Stimulated activated effector memory CD8-positive, alpha-beta T cell treated with anti-CD3 and anti-CD28 coated beads, Interleukin-12 subunit alpha, Interleukin-12 subunit beta, amount 100 ng/mL, for 72 hours (primary cell): ENCODE measurements at places on chromosomes 4 and X.

GRCh38 chrX:73944563-73944908, 359.4 kb upstream of the ZCCHC13 start:
- DNase-seq = no peak

- no peak for DNase-seq
These were observed 2.5 kb downstream of the GALNT7 start for GRCh38 chr4:173171098-173171497.

DNA sequence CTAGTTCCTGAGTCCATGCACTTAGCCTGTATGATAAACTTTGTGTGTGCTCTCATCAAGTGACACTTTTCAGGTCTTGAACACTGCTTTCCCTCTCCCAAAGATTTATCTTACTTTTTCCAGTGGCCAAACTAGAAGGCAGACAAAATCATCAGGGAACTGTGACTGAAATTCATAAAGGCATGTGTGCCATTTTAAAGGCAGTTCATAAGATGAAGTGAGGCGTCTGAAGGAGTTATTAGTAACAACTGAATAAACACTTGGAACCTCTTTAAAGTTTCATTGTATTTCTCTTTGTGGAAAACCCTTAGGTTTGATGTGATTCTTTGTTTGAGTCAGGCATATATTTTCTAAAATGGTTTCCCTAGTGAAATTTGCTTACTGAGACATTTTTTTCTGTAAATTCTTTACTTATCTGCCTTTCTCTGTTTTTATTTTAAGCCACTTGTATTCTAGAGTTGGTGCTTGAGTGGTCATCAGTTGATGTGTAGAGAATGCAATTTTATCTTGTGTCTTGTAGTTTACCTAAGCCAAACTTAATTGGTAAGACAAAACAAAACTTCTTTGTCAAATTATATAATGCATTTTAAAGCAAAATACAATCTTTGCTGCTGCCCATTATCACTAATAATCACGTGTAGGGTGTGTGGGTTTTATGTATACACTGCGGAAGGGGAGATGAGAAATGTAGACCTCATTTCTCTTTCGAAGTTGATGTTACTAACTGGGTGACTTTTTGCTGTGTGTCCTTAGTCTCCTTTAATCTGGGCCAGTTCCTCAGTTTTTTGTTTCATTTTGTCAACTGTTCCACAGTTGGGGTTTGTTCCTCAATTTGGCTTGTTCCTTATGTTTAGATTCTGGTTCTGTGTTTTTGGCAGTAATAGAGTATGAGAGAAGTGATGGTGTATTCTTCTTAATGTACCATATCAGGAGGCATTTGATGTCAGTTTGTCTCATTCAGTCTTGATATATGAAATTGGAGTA, 56.8 kb downstream of the RBPJ start:
- DNase-seq = no peak

GRCh38 chrX:130704053-130705038, 198.7 kb downstream of the ENOX2 start:
- no peak for DNase-seq

GRCh38 chr4:76765473-76766183, 132.3 kb downstream of the SOWAHB start:
- no peak for DNase-seq

DNA sequence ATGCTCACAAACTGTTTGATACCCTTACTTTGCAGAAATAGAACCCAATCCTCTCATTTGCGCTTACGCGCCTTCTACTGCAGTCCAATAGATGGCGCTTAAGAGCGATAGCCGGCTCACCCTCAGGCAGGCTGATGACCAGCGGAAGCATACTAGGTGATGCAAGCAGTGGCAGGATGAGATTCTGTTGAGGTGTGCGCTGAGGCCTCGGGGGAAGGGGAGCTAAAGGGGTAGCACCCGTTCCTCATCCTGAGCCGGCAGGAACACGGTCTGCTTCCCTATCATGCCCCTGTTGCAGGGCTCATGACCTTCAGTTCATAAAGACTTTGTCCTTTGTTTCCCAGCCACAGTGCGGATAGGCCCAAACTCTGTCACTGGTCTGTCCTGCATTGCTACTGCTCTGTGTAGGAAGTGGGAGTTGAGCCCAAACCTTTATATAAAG, 628.9 kb downstream of the TLL1 start:
- DNase-seq = no peak

- DNase-seq = no peak
These were observed 9.5 kb downstream of the FRMD7 start for GRCh38 chrX:132118358-132118757.

DNA sequence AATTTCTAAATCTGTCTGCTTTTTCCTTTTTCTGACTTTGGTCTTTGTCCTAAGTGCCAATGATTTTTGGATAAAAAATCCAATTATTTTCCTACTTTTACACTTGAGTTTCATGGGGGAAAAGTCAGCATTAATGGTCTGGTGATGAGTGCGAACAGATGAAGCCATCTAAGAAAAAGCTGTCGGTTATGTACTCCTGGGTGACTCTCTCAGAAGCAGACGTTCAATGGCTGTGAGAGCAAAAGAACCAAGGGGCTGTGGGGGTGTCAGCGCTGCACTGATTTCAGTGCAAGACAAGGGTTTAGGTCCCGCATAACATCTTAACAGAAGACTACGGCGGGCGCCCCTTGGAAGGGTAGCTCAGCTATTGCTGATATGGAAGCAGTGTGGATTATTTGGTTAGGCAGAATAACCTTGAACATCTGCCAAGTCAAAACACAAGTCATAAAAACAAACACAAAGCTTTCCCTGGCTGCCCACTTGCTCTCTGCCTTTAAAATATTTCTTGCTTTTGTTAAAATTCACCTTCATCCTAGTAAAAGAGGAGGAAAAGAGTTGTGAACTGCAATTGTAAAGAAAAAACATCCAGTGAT, 240.5 kb downstream of the MAML3 start:
- no peak for DNase-seq

- no peak for DNase-seq
These were observed 109.6 kb downstream of the IL15 start for GRCh38 chr4:141746026-141746425.

DNA sequence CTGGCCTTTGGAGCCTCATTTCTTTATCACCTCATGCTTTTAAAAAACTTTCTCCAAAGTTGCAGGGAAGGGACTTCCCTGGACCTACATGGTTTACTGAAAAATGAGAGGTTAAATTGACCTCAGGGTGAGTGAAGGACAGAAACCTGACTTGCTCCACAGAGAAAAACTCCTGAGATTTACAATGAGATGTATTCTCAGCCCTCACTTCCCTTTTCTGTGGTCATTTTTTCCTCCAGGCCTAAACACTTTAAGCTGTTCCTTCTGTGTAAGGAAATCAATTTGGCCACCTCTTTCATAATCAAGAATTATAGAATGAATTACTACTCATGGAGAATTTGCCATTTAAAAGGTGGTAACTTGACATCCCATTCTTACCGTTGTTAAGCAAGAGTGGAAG, 77.9 kb downstream of the HPGD start:
- DNase-seq = no peak

DNA sequence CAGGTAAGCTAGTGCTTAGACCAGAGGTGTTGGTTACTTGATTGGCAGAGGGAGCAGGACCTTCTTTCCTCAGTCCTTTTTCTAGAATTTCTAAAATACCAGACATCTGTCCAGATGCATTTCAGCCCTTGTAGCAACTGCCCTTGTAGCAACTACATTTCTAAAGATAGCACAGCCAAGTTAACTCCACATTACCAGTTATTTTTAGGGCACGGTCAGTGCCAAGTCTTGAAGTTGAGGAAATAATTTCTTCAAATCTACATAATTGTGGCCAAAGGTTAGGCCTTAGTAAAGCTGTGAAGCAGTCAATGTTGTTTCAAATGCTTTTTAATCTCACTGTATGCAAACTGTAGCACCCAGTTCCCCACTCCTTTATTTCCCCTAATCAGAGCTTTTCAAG, 62.9 kb downstream of the MID1IP1 start:
- no peak for DNase-seq

DNA sequence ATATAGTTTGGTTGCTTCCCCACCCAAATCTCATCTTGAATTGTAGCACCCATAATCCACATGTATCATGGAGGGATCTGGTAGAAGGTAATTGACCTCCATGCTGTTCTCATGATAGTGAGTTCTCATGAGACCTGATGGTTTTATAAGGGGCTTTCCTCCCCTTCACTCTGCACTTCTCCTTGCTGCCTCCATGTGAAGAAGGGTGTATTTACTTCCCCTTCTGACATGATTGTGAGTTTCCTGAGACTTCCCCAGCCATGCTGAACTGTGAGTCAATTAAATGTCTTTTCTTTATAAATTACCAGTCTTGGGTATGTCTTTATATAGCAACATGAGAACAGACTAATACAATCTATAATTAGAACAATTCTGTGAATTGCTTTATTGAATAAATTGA, 11.9 kb upstream of the DCAF4L1 start:
- no peak for DNase-seq

GRCh38 chr4:1682860-1683259, 1.3 kb downstream of the FAM53A start:
- no peak for DNase-seq

- DNase-seq = no peak
These were observed 391.0 kb downstream of the MAGEB5 start for GRCh38 chrX:26606971-26607370.

DNA sequence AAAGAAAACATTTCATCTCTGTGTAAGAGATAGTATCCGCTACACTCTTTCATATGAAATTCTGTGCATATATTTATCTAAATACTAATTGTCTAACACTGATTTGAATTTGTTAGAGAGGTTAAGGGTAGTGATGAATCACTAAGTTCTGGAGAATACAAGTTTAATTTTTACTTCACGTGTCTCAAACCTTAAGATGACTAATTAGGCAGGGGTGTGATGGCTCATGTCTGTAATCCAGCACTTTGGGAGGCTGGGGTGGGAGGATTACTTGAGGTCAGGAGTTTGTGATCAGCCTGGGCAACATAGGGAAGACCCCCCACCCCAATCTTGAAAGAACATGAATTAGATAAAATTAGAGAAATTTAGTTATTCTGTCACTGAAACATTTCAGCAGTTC, 2241.9 kb downstream of the PCDH7 start:
- no peak for DNase-seq

DNA sequence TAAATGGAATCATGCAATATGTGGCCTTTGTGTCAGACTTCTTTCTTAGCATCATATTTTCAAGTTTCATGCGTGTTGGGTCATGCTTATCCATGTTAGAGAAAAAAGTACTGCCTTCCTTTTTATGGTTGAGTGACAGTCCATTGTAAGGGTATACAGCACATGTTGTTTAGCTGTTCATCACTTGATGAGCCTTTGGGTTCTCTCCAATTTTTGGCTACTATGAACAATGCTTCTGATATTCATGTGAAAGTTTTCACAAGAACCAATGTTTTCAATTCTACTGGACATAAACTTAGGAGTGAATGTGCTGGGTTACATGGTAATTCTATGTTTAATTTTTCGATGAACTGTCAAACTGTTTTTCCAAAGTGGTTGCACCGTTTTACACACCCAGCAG, 28.1 kb upstream of the LNX1 start:
- DNase-seq = no peak

DNA sequence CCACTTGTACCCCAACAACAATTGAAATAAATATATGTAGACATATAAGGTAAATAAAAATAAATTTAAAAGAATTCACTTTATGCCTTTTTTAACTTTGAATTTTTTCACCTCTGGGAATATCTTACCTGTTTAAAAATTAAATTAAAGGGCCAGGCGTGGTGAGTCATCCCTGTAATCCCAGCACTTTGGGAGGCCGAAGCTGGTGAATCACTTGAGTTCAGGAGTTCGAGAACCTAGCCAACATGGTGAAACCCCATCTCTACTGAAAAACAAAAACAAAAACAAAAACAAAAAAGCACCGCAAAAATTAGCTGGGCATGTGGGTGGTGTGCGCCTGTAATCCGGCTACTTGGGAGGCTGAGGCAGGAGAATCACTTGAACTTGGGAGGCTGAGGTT, 164.8 kb downstream of the AASDH start:
- no peak for DNase-seq

GRCh38 chrX:110026099-110026844, 23.4 kb downstream of the TMEM164 start:
- DNase-seq = no peak

DNA sequence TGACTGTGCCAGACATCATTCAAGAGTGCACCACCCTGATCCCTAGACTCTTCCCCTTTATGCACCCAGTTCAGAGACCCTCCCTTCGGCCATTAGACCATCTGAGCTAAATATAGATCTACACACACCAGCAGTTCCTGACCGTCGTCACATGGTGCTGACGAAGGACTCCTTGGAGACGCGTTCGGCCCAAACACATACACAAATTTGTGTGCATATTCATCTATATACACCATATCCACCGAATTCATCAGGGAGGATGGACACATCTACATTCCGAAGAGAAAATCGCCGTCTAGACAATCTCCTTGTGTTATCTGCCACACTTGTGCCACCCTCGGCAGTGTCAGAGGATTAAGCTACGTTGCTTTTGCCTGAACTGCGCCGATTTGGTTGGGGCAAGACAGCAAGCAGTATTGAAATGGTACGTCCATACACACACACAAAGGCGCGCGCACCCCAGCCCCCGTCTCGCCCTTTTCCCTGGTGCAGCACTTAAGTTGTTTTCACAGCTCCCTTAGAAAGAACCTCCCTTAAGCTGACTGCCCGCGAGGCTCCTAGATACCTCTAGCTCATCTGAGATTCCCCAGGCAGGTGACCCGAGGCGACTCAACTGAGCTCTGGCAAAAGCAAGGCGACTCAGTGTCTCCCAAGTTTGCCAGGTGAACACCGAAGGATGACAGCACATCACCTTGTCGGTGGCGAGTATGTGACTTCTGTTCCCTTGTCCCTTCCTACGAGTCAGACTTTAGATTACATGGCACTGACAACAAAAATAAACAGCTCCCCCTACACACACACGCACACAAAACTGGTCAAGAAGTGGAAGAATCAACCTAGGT, 1.0 kb downstream of the RASGEF1B start:
- peak; percentile 22 for DNase-seq

GRCh38 chrX:129144172-129145038, 378.9 kb downstream of the SMARCA1 start:
- no peak for DNase-seq

GRCh38 chr4:98688411-98689290, 30.2 kb upstream of the TSPAN5 start:
- no peak for DNase-seq

GRCh38 chr4:54659749-54660535, 2.2 kb downstream of the KIT start:
- no peak for DNase-seq

DNA sequence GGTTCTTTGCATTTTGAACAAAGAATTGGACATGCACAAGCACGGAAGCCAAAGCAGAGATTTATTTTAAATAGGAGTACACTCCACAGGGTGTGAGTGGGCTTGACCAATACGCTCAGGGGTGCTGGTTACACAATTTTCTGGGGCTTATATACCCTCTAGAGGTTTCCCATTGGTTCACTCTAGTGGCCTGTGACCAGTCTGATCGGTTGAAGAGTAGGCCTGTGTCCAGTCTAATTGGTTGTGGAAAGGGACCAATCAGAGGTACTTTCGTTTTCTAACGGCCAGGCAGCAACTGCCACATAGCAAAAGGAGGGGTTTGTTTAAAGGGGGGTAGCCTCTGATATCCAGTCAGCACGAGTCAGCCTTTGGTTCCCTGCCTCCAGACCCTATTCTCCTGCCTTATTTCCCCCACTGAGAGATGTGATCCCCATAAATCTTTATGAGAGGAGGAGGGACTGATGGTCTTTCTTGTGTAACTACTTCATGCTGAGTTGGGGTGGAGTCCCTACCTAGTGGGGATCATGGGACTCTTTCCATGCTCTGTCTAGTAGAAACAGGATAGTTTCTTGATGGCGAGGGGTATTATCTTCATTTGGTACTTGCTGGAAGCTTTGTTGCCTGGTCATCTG, 11.3 kb upstream of the AREG start:
- no peak for DNase-seq
